Activated gamma-delta T cell (primary cell): ENCODE measurements at places on chromosomes 5 and 9.

DNA sequence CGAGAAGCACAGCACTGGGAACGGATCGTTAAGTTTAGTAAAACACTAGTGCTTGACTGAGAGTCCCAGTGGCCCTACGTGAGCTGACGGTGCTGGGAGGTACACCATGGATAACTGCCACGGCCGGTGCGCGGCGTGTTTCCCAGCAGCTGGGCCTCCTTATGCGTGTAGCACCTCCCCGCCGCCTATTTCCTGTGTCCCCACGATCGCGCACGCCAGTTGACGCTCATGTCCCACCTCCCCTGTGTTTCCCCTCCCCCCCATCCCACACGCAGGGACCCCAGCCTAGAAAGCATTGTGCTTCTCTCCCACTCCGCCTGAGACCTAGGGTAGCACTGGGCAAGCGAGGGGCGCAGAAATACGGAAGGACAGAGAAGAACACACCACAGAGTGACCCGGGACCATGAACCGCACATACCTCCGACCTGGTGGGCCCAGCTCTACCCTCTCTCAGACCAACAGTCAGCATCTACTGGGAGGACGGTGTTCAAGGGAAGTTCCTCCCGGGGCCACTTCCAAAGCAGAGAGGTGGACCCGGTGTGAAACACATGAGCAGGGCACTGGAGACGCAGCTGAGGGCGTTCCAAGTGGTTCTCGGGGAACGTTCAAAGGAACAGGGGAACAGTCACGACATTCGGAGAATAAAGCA is 45.6 kb downstream of the DBH start:
- no peak for DNase-seq

DNA sequence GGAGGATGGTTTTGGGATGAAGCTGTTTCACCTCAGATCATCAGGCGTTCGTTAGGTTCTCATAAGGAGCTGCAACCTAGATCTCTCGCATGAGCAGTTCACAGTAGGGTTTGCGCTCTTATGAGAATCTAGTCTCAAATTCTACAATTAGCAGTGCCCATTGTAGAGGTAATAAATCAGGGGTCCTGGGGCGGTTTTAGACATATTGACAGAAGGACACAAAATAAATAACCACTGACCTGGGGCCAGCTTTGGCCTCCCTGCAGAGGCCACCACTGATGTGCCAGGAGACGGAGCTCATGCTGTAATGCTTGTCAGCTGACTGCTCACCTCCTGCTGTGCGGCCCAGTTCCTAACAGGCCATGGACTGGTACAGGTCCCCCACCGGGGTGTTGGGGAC is 67.6 kb upstream of the SPATA31D4 start:
- no peak for DNase-seq

DNA sequence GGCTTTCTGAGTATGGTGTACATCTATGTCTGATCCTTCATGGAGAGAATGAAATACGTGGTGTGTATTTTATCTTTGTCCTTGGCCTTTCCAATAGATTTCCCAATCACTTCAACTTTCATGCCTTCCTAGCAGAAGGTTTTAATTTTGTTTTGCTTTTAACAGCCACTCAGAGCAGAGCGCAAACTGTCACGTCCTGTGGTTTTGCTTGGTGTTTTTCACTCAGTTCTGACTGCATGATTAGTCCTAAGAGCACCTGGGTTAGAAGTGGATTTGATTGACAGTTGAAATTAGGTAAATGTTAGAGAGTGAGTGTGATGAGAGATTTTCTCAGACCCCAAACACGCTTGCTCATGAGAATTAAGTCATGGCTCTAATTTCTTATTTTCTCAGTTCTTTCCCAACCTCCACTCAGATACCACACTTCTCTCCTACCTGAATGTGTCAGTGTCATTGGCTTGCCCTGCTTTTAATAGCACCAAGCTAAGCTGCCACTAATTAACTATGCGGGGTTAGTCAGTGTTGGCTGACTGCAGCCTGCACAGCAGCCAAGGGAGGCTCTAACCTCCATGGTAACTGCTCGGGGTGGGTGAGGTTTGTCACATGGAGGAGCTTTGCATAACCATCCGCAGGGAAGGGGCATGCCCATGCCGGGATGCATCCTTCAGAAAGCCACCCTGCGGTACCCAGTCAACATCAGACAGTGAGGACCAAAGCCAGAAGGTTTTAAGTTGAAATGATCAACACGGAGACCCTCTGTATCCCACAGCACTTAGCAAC is 173.4 kb downstream of the NR3C1 start:
- no peak for DNase-seq

DNA sequence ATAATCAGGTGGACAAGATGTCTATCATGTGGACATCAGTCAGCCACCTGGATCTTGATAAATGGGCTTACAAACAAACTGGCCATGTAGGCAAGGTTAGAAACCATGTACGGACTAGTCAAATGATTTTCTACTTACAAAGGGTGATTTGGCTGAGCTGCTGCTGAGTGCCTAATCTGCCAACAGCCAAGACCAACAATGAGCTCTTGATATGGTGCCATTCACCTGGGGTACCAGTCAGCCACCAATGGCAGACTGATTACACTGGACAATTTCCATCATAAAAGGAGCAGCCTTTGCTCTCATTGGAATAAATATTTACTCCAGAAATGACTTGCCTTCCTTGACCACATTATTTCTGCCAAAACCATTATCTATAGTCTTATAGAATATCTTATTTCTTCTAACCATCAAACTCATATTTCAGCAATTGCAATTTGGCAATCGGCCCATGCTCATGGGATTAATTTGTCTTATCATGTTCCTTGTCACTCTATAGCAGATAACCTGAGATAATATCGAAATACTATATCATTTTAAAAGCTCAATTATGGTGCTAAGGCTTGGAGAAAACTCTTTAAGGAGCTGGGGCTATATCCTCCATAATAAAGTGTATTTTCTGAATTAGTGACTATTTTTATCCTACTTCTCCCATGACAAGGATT is 135.1 kb downstream of the SLC25A46 start:
- no peak for DNase-seq

DNA sequence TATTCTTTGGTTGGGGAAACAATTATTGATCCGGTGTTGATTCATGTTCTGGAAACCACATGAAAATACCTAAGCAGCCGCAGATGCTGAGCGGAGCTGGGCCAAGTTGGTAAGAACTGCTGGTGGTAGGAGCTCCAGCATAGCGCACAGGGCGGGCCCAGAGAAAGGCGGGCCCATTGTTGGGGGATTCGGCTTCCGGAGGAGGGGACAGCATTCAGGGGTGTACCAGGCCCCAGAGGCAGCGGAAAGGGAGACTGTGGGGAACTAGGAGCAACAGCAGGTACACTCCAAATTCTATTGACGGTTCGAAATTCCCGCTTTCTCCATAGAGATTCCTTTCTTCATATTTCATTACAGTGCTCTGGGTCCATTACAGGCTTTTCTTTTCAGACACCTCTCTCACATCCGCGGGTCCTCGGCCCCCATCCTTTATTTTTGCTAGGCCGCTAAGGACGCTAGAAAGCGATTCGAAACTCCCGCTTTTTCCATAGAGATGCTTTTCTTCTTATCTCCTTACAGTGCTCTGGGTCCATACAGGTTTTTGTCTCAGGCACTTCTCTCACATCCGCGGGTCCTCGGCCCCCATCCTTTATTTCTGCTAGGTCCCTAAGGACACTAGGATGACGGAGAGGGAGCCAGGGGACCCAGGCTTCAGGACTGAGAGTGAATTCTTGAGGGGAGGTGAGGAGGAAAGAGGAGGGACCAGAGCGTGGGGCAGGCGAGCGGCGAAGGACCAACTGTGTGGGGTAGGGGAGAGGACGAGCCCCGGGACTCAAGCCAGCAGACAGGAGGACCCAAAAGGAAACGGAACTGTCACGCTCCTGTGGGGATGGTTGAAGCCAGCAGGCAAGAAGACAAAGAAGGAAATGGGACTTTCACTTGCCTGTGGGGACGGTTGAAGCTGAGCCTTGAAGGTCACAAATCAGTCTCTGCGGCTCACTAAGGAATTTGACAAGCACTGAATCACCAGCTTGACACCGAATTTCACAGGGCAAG is at the start of gene CCDC152:
CCDC152 (plus strand) TSS at position 213 of the 996 bp plus-strand sequence. CDS start 2,304 bp downstream, outside the sequence.
- DNase-seq, result peak; percentile 6

DNA sequence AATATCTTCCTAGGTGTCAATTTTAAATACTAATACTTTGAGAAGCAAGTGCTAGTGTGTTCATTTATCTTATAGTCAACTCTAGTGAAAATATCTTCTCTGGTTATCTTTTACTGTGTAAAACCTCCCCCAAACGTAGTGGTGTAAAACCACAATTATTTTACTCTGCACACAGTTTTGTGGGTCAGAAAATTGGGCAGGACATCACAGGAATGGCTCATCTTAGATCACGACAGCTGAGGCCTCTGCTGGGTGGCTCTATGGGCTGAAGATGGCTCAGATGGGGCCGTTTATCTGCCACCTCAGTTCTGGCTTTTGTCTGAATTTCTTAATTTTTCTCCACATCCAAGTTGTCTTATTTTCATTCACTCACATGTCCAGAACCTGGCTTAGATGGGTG is 457.2 kb upstream of the ACTBL2 start:
- DNase-seq, result no peak

DNA sequence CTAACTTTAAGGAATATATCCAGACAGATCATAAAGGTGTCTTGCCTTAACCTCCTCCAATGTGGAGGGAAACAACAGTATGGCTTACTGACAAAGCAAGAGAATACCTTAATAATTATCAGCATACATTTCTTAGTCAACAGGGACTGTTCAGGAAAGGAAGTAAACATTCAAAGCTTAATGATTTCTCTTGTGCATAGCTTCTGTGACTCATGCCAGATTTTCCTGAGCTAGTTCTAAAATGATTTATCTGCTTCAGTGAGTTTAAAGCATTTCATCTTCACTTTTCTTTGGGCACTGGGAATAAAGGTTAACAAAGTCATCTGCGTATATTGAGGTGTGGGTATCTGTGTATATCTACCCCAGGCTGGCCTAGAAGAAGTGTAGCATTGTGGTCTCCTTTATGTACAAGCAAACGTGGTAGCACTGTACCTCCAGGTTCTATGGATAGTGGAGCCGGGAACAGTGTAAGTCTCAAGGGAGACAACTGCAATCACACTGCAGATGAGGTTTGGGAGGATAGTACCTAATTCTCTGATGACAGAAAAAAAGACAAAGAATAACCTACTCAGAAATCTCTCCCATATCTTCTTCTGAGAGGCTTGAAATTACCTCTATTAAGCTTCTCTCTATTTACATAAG is 284.1 kb downstream of the HCN1 start:
- DNase-seq, result no peak

- no peak for DNase-seq
Observed at GRCh38 chr5:76535577-76535976, 87.6 kb downstream of the F2RL2 start.

DNA sequence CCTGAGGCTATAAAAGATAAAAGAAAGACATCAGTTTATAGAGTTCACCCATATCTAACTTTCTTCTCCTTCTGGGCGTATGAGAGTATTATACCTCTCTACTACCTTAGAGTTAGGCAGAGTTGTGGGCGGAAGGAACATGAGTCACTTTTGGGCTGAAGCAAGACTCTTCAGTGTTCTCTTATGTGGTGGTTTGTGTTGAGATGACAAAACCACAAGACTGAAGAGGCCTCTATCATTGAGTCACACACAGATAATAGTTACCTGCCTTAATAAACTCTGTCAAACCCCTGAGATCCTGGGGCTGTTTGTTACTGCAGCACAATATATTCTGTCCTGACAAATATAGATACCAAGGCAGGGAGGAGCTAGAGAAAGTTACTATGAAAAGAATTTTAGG is 184.2 kb downstream of the EFNA5 start:
- DNase-seq, result no peak

GRCh38 chr5:78809444-78809843 is 160.9 kb upstream of the LHFPL2 start:
- DNase-seq, result no peak

DNA sequence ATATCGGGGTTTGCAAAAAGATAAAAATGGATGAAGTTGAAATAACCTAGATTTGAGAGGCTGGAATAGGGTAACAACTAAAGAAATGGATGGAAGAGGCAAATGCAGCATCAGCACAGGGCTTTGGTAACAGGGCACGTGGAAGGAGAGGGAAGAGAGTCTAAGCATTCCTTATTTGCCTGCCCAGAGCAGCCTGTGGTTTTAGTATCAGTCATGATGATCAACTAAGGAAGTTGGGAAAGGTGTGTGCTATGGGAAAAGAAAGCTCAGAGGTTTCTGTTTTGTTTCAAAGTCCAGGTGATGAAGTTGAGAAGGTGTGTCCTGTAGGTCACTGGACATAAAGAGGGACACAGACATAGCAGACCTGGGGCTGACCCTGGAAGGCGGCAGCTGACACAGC is 28.8 kb downstream of the GAS1 start:
- DNase-seq, result no peak

DNA sequence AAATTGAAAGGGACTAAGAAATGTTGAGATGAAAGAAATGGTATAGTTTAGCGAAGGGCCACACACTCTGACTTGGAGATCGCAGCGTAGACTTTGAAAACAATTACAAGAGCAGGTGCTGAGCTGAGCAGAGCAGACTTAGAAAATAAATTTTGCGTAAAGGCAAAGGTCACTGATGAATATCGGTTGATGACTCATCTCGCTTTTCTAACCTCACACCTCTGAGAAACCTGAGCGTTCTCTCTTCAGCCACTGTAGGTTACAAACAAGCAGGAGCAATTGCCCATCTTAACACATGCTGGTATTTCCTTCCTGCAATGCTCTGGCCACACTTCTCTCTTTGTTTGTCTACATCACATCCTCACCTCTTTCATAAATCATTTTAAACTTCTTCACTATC is 190.6 kb upstream of the C9orf72 start:
- DNase-seq, result no peak

DNA sequence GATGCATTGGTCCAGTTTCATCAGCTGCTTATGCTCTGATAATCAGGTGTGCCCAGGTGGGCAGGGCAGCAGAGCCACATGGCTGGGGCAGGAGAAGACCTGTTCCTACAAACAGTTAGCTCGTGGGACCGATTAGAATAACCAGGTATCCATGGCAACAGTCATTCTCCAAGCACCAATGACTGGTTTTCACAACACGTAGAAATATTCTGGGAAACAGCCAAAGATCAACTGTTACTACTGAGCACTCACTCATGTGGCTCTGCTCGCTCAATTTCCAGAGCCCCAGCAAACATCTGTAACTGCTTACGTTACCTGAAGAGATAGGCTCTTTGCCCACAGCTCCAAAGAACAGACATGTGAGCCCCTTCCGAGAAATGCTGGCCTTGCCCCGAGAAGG is 302.0 kb downstream of the AGTPBP1 start:
- no peak for DNase-seq

GRCh38 chr5:14063691-14064090 is 79.5 kb upstream of the TRIO start:
- no peak for DNase-seq

DNA sequence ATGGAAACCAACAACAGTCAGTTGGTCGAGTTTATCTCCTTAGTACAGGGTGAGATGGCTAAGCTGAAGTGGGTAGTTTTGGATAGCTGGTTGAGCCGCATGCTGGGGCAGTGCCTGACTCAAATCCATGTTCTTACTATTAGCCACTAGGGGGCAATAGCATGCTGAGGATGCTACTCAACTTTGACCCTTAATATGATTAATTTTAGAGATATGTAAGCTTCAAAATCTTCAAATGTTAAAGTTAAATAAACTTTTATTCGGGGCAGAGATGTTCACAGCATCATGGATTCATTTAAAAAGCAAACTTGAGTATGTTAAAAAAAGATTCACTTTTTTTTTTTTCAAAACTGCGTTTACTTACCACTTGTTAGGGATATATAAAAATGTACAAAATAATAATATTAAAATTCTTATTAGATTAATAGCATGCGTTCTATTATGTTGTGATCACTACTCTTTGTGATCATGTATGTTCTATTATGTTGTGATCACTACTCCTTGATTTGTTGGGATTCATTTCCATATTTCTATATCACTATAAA is 57.0 kb downstream of the C9orf153 start:
- DNase-seq, result no peak
